ENCODE measurements at places on chromosomes 3 and 15. TPM values are rescaled to one million over a fixed set of nuclear protein-coding genes. Genes with fewer than 3 reads are reported as not detected.

GRCh38 chr3:128575777-128576176 lies 74.8 kb downstream of the RPN1 start:
- H3K27me3 ChIP-seq, result peaks cover 11% of the 10 kb centered on the region
- H3K27ac ChIP-seq, result no peak overlapping the region
- H3K4me3 ChIP-seq, result no peak overlapping the region
- peaks cover 17% of the 10 kb centered on the region for H3K4me1 ChIP-seq
- H3K36me3 ChIP-seq, result no peaks in the 10 kb centered on the region
- DNase-seq, result no peak

- H3K4me3 ChIP-seq, result peak overlapping the region; percentile 84
- DNase-seq, result peak; percentile 85
- H3K27me3 ChIP-seq, result peaks cover 1% of the 10 kb centered on the region
These were observed 51.6 kb upstream of the BLM start for GRCh38 chr15:90665288-90666134.

DNA sequence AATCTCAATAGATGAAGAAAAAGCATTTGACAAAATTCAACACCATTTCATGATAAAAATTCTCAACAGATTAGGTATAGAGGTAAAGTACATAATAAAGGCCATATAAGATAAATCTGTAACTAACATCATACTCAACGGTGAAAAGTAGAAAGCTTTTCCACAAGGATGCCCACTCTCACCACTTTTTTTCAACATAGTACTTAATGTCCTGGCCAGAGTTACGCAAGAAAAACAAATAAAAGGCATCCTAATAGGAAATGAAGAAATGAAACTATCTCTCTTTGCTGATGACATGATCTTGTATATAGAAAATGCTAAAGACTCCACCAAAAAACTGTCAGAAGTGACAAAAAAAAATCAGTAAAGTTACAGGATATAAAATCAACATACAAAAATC lies 33.0 kb downstream of the THBS1 start:
- peaks cover 46% of the 10 kb centered on the region for H3K36me3 ChIP-seq
- peaks cover 15% of the 10 kb centered on the region for H3K4me1 ChIP-seq
- H3K27ac ChIP-seq, result no peak overlapping the region
- H3K27me3 ChIP-seq, result peaks cover 12% of the 10 kb centered on the region
- no peak for DNase-seq

DNA sequence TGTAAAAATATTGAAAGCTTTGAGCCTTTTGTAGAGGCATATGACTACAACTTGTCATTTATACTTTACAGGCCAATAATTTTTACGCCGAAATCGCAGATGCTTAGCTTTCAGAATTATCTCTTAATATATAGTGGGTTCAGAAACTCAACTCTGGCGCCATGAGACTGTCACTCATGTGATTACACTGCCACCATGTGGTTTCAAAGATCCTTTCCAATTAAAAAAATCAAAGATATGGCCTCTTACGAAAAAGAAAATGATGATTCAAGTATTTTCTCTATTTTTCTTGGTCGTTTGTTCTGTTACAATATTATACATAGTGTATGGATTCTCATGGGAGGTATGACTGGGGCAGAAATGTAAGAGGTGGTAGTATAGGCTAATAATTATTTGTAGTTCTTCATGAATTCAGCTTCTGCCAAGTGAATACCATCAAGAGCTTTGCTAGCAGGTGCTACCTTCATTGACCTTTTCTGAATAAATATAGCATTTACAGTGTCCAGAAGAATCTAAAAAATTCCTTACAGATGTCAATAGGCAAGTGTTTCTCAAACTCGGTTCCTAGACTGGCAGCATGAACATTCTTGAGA lies 751.7 kb upstream of the GOLIM4 start:
- H3K27me3 ChIP-seq, result peaks cover 7% of the 10 kb centered on the region
- no peak overlapping the region for H3K4me3 ChIP-seq
- no peak overlapping the region for H3K27ac ChIP-seq

DNA sequence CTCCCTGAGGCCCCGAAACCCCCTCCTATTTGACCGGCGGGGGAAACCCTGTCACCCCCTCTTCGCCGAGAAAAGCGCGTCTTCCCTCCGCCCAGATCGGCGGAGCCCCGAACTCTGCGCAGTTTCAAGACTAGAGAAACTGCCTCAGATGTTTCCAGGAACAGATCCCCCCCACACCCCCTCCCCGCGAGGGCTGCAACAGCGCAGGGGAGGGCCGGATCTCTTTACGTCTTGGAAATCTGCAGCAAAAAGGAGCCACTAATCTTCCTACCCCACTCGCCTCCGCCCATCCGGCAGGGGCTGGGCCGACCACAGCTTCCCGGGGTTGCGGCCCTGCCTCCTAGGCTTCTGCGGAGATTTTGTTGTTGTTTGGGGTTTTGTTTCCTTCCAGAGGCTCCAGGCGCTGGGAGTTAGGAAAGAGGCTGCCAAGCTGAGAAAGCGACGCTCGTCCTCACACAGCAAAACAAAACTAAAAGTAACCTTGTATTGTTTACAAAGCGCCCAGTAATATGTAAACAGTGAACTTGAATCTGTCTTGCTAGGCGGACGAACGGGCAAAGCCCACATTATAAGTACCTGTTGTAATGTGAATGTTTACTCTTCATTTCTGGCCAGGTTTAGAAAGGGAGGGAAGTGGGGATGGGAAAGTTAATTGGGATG lies 2.2 kb downstream of the FOXB1 start:
- peak overlapping the region; percentile 90 for H3K27ac ChIP-seq
- peaks cover 88% of the 10 kb centered on the region for H3K27me3 ChIP-seq
- H3K4me3 ChIP-seq, result peak overlapping the region; percentile 94
- DNase-seq, result peak; percentile 80
- peaks cover 55% of the 10 kb centered on the region for H3K4me1 ChIP-seq
- H3K36me3 ChIP-seq, result peaks cover 17% of the 10 kb centered on the region

Gene SAXO2
- 1.6 TPM for total RNA-seq

GRCh38 chr3:4332991-4333390 lies 29.8 kb downstream of the SETMAR start:
- H3K27me3 ChIP-seq, result peaks cover 2% of the 10 kb centered on the region
- H3K27ac ChIP-seq, result no peak overlapping the region
- no peak for DNase-seq
- H3K4me3 ChIP-seq, result no peak overlapping the region
- no peaks in the 10 kb centered on the region for H3K36me3 ChIP-seq
- peaks cover 2% of the 10 kb centered on the region for H3K4me1 ChIP-seq

DNA sequence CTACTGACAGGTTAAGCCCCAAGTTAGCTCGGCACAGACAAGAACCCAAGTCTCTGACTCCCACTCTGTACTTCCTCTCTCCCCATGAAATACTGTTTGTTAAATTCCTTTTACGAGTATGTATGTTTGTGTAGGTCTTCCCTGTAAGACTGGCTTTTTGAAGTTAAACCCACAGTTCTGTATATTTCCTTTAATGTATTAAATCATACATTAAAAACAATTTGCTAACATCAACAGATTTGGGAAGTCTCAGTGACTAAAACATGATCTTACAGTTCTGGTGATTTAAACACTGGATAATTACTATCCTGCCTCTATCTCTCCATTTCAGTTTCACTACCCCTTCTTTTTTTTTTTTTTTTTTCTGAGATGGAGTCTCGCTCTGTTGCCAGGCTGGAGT lies 4.4 kb downstream of the CMTM6 start:
- peaks cover 21% of the 10 kb centered on the region for H3K36me3 ChIP-seq
- DNase-seq, result no peak
- H3K4me1 ChIP-seq, result peaks cover 37% of the 10 kb centered on the region
- H3K27me3 ChIP-seq, result no peaks in the 10 kb centered on the region
- H3K4me3 ChIP-seq, result no peak overlapping the region

DNA sequence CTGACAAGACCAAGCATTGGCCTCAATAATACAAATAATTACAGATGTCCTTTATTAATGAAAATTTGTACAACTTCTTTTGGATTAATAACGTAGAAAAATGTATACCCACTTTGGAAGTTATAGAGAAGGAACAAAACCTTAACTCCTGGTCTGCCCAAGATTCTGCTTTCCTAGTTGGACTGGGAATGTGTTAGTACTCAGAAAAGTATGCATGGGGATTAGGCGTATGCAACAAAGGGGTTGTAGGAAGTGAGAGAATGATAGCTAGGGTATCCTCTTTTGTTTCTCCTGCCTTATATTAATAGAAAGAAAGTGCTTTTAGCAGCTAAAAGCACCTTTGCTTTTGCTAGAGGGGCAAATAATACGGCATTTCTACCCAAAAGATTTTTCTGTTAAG lies 116.2 kb upstream of the LRRFIP2 start:
- H3K4me3 ChIP-seq, result no peak overlapping the region
- no peak overlapping the region for H3K27ac ChIP-seq
- no peaks in the 10 kb centered on the region for H3K27me3 ChIP-seq
- peaks cover 33% of the 10 kb centered on the region for H3K36me3 ChIP-seq
- DNase-seq, result no peak

Gene IGDCC3
- total RNA-seq, result not detected

Gene RETNLB
- total RNA-seq, result not detected

DNA sequence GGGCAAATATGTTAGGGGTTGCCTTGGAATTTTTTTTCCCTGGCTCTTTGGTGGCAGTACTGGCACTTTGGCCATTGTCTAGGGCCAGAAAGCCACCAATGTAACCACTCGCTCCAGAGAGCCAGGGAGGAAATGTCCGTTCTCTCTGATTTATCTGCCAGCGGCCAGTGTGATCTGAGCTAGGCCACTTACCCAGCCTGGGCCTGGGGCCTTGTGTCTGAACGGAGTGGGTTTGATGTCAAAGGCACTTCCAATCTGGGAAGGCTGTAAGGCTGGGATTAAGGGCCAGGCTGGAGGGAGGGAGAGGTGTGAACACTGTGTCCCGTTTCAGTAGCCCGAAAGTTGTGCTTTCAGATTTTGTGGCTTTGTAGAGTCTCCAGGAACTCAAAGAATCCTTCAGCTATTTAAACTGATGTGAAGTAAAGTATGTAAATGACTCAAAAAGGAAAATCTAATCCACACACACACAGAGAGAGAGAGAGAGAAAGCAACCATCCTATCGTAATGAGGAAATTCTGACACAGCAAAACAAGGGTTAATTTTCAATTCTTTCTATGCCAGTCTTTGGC lies 271.0 kb downstream of the PDZRN3 start:
- no peak for DNase-seq
- H3K4me3 ChIP-seq, result no peak overlapping the region
- H3K27me3 ChIP-seq, result no peaks in the 10 kb centered on the region
- no peaks in the 10 kb centered on the region for H3K36me3 ChIP-seq
- no peak overlapping the region for H3K27ac ChIP-seq
- no peaks in the 10 kb centered on the region for H3K4me1 ChIP-seq

- peaks cover 8% of the 10 kb centered on the region for H3K36me3 ChIP-seq
- no peaks in the 10 kb centered on the region for H3K27me3 ChIP-seq
- peak; percentile 16 for DNase-seq
- no peak overlapping the region for H3K27ac ChIP-seq
These were observed 144.3 kb downstream of the EEFSEC start for GRCh38 chr3:128297401-128298138.

GRCh38 chr3:155972885-155973584 lies 102.6 kb downstream of the GMPS start:
- no peaks in the 10 kb centered on the region for H3K4me1 ChIP-seq
- no peak for DNase-seq
- H3K4me3 ChIP-seq, result no peak overlapping the region
- no peaks in the 10 kb centered on the region for H3K36me3 ChIP-seq
- H3K27ac ChIP-seq, result no peak overlapping the region
- no peaks in the 10 kb centered on the region for H3K27me3 ChIP-seq

Measured in activated CD8-positive, alpha-beta T cell treated with anti-CD3 and anti-CD28 coated beads, Interleukin-2, amount 10 ng/mL, durations not matched to agents 7 days and 5 days (primary cell).